ENCODE measurements at places on chromosomes 6 and 20.

DNA sequence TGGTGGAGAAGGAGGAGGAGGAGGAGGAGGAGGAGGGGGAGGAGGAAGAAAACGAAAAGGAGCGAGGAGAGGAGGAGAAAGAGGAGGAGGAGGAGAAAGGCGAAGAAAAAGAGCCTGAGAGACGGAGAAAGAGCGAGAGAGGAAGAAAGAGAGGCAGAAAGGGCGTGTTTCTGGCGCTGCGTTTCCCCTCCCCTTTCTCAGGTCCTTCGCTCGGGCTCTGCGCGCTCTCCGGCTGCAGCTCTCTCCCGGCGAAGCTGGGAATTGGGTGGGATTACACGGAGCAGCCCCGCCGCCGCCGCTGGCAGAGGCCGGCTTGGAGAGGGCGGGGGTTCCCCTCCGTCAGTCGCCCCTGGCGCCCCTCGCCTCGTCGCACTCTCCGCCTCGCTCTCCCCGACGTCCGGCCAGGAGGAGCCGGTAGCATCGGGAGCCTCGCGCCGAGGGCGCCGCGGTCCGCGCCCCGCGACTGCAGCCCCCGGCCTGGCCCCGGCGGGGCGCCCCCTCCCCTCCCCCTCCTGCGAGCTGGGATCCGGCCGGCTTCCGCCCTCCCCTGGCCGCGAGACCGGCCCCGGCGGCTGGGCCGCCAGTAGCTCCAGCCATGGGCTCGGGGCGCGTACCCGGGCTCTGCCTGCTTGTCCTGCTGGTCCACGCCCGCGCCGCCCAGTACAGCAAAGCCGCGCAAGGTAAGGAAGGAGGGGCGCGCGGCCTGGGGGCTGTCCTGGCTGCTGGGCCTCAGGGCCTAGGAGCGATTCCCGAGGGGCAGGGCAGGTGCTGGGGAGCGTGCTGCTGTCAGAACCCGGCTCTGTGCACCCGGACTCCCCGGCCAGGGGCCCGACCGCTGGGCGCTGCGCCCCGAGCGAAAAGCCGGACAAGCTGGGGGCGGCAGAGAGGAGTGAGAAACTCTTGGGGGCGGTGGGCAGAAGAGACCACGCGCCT, at the start of gene SCUBE3:
SCUBE3 (plus strand) TSS at position 133 of the 933 bp plus-strand sequence; CDS start at position 596, 463 bp downstream.
- DNase-seq, result no peak

- no peak for DNase-seq
Observed at GRCh38 chr6:140711019-140711613, 1336.7 kb upstream of the CITED2 start.

GRCh38 chr6:120083186-120083585, 733.6 kb upstream of the MAN1A1 start:
- DNase-seq, result no peak

DNA sequence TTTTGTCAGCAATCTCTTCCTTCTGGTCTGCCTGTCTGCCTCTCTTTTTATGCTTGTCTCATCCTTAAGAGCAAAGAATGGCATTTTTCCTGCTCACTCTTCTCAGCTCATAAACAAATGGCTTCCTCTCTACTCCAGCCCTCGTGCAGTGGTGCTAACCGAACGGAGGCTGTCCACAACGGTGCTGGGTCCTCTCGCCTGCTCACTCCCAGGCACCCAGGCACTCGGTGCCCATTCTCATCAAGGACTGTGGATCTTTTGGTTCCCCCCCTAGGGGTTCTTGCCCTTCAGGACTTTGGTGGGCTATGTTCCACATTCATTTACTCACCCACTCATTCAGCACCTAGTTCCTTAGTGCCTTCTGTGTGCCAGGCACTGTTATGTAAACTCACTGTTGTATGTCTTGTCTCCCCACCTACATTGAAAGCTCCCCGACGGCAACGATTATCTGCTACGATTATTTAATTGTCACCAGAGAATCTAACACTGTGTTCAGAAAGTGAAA, 113.9 kb downstream of the FYN start:
- DNase-seq, result no peak

DNA sequence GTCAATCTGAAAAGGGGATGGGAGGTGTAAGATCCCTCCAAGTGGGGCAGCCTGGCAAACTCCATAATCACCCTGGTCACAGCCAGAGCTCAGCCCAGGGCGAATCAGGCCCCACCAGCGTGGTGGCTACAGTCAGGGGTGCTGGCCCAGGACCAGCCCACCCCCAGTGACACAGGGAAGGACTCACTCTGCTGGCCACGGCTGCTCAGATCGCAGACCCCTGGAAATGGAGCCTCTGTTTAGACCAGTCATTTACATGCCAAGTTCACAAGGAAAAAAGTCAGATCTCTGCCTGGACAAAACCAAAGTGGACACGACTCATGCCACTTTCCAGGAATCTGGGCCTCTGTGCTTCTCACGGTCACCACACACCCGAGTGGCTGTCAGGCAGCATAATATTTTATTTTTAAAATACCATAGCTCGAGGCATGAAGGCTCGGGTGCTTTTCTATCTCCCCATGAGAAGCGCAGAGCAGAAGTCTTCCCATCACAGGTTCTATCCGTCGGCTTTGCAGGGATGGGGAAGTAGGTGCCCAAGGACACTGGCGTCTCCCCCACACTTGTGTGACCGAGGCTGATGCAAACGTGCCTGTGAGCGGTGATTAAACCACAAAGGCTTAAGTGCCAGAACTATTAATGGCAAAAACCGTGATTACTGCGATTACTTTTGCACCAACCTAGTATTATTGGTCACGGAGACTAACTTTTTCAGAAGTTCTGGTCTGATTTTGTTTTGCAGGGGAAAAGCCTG, 13.0 kb downstream of the PXDC1 start:
- DNase-seq, result no peak

GRCh38 chr6:54813892-54814291, 32.7 kb upstream of the FAM83B start:
- no peak for DNase-seq

- DNase-seq, result no peak
Observed at GRCh38 chr6:112466373-112467151, 119.4 kb downstream of the RFPL4B start.

DNA sequence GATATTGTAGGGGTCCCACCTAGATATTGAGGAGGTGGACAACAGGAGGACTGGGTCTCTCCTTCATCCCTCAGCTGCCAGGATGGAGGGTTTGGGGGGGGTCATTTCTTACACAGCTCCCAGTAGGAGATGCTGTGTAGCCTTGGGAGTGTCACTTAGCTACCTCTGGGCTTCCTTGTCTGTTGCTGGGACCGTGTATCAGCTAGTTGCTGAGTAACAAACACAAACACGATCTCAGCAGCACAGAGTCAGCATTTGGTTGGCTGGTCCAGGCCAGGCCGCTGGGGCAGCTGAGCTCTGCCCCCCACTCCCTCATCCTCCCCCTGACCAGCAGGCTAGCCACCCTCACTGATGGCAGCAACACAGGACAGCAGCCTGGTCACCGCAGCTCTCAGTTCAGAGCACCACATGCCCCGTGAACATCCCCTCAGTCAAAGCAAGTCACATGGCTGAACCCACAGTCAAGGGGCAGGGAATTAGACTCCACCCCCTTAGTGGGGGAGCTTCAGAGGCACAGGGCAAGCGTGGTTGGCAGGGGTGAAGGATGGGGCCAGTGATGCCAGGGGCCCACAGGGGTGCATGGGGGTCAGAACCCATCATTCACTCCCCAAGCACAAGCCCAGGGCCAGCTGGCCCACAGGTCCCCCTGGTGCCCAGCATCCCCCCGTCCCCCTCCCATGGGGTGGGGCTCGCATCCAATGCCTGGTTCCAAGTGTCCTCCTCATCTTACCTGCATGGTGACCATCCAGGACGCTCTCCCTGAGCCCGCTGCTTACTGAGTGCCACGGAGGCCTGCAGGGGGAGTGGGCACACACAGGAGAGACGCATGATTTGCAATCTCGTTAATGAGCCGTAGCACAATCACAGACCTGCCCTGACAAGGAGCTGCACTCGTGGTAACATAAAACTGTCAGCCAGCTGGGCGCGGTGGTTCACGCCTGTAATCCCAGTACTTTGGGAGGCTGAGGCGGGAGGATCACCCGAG, 112.4 kb downstream of the TAF4 start:
- no peak for DNase-seq

DNA sequence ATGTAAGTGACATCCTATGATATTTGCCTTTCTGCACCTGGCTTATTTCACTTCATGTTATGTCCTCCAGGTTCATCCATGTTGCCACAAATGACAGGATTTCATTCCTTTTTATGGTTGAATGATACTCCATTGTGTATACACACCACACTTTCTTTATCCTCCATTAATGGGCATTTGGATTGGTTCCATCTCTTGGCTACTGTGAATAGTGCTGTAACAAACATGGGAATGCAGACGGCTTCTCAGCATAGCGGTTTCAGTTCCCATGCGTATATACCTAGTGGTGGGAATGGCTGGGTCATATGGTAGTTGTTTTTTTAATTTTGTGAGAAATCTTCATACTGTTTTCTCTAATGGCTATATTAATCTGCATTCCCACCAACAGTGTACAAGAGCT, 14.8 kb downstream of the MTHFD1L start:
- no peak for DNase-seq

GRCh38 chr20:12883507-12883885, 125.3 kb upstream of the SPTLC3 start:
- DNase-seq, result no peak

DNA sequence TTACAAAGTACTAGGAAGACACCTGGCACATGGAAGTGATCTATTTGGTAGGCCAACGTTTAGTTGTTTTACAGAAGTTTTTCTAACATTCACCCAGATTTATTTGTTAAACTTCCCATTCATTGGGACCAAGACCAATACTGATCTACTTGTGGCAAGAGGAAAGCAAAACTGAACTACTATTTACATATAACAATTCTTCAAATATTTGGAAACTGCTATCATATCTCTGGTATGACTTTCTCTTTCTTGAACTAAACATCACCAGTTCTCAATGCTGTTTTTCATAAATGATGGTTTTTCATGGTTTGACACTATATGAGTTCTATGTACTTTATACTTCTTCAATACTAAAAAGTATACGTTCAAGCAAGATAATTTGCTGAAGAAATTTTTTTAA, 189.2 kb downstream of the ASCC3 start:
- DNase-seq, result no peak

DNA sequence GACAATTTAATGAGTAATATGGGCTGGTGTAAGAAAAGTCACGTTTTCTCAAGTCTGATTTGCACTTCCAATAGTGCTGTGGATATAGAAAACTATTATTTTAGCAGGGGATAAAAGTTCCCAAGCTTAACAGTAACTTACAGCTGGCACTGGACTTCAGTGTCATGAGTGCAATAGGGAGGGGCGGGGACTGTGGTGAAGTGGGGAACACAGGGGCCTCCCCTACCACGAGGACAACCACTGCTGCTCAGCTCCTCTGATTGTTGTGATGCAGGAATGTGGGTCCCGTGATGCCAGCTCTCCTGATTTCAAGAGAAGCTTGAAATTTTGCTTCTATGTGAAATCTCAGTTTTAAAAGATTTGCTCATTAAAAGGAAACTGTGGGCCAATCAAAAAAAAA, 24.0 kb downstream of the SLC13A3 start:
- DNase-seq, result peak; percentile 33

DNA sequence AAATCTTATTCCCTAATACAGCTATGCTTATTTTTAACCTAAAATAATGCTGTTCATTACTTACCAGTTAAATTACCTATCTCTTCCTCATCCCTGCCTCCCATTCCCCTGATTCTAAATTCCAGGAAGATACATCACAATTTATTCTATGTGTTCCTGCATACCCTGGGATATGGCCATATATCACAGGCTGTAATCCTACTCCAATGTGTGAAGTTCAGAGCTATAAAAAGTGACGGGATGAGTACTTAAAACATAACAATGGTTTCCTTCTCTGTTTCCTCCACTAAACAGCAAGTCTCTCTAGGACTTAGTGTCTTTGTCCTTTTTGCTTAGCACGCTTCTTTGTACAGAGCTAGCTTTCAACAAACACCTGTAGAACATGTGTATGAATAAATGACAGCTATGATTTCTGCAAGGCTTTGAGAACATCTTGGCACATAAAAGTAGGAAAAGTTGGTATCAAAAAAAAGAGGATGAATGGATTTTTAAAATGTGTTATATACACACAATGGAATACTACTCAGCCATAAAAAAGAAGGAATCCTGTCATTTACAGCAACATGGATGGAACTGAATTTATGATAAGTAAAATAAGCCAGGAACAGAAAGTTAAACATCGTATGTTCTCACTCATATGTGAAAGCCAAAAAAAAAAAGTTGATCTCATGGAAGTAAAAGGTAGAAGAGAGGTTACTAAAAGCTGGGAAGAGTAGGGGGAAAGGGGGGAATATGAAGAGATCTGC, 45.8 kb downstream of the SESN1 start:
- no peak for DNase-seq

GRCh38 chr20:584161-584970, 25.7 kb downstream of the TCF15 start:
- peak; percentile 70 for DNase-seq

GRCh38 chr6:142693441-142693840, 251.5 kb downstream of the HIVEP2 start:
- no peak for DNase-seq

DNA sequence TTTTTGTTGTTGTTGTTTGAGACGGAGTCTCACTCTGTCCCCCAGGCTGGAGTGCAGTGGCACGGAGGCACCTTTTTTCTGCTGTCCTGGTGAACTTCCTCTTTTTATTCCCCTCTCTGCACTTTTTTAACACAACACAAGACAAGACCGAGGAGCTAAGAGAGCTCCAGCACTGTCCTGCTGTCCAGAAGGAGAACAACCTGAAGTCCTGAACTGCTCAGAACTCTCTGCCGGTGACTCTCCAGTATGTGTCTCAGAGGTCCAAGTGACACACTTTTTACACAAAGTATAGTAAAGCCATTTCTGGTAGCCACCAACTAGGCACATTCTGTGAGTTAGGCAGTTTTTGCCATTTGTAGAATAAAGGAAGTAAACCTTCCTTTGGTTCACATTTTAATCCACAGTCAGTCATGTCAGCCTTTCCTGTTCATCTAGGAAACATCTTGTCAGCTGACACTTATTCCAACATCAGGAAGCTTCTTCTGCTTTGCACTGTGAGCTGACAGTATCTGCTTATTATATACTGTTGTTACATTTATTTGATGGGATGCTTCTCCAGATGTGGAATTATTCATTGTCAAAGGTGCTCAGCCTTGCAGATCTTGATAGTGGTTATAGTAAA, 28.1 kb upstream of the TXNDC5 start:
- no peak for DNase-seq

DNA sequence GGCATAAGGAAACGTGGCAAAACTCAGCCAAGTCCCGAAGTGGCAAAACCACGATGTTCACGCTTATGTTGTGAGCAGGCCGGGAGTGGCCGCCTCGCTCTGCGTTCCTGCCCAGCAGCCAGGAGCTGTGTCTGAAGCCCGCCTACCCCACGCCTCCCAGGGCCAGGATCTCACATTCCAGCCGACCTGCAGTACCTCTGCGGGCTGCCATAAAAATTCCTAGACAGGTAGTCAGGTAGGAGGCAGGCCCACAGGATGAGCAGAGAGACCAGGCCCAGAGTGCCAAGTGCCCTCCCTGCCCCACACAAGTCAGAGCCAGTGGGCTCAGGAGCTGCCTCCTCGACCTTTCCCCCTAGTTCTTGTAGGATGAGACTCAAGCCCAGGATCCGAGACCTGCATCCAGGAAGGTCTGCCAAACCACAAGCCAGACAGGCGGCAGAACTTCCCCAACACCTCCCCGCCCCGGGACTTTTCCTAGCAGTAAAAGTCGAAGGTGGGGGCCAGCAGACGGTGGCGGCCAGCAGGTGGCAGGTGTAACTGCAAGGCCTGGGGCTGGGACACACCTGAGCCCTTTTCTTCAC, 16.7 kb downstream of the PMEPA1 start:
- DNase-seq, result no peak
